Activated CD8-positive, alpha-beta T cell treated with anti-CD3 and anti-CD28 coated beads, Interleukin-2, amount 10 ng/mL, durations not matched to agents 7 days and 5 days (primary cell): ENCODE measurements at places on chromosomes 1 and 21. TPM values are rescaled to one million over a fixed set of nuclear protein-coding genes. Genes with fewer than 3 reads are reported as not detected.

COL24A1 gene
- total RNA-seq: not detected

IRF6 gene
- 0.16 TPM for total RNA-seq

CYP4A22 gene
- not detected for total RNA-seq

APCS gene
- not detected for total RNA-seq

WDR64 gene
- total RNA-seq: 0.21 TPM

KIF26B gene
- 0.03 TPM for total RNA-seq

DDR2 gene
- total RNA-seq: 0.08 TPM

PKLR gene
- total RNA-seq: not detected

SPATA17 gene
- total RNA-seq: not detected

NBPF12 gene
- 11.3 TPM for total RNA-seq

C1orf115 gene
- 0.08 TPM for total RNA-seq

CSMD2 gene
- total RNA-seq: not detected

LRRC53 gene
- not detected for total RNA-seq

CFHR4 gene
- not detected for total RNA-seq

OR2M2 gene
- total RNA-seq: not detected

CFAP45 gene
- 0.79 TPM for total RNA-seq
